Urinary bladder (tissue), 4 donors: ENCODE measurements at places on chromosomes 1 and 21. TPM values are rescaled to one million over a fixed set of nuclear protein-coding genes. Genes with fewer than 3 reads are reported as not detected.

DNA sequence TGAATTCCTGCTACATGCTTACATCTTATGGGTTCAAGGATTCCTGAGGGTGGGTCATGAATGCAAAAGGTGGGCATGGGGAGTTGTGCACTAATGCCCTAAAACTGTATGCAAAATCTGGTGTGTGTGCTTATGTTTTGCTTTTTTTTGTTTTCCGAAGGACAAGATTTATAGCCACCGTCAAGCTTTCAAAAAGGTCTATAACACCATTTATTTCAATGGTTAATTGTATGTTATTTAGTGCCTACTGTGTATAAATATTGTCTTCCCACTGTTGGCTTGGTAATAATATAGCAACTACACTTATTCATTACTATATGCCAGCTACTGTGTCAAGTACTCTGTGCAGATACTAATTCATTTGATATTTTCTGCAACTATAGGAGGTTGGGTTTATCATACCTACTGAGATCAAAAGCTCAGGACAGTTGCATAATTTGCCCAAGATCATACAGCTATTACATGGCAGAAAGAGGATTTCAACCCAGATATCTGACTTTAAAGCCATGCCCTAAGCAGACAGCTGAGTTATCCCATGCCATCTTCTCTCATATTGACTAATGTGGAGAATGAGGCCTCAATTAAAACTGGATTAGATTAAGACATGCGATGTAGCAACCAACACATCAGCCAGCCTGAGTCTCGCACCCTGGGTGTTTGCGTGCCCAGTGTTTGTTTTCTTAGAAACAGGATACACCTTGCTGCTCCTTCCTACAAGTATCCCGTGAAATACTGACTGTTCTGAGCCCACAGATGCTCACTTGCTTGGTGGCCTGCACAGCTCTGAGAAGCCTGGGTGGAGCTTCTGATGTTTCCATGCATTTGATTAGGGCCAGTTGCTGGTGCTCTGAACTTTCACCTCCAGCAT, 34.6 kb downstream of the GADD45A start:
- DNase-seq: no peak

- no peak for DNase-seq
Measured at GRCh38 chr1:18647681-18648214, 17.1 kb downstream of the PAX7 start.

DNA sequence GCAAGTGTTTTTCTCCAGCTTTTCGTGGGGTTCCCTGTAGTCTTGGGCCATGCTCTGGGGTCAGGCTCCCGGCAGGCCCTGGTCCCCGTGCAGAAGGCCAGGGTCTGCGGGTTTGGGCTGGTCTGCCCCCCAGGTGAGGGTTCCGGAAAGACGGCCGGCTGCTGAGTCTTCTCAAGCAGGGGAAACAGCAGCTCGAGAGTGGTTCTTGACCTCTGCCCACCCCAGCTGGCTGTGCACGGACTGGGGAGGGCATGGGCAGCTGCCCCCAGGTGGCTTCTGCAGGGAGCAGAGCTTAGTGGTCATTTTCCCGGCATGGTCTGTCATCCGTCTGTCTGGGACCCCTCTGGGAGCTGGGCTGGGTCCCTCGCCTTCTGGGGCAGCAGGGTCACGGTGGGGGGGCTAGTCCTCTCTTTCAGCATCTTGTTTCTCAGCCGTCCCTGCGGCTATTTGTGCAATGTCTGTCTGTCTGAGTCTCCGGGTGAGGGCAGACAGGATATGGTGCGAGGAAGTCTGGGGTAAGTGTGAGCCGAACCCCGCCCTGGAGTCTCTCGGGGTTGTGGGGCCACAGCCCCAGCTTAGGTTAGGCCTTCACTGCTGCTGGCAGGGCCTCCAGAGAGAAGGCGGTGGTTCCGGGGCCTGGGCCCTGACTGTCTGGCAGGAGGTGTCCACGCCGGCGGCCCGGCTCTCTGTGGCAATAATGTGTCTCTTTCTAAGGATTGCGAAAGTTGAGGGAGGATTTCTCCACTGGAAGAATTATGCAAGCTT, 6.1 kb downstream of the SKI start:
- DNase-seq: no peak

GRCh38 chr1:68010090-68010489, 40.3 kb downstream of the DIRAS3 start:
- DNase-seq: no peak

- no peak for DNase-seq
Measured at GRCh38 chr1:158830074-158830677, 975 bp upstream of the MNDA start.

- DNase-seq: no peak
Measured at GRCh38 chr1:16254263-16254928, 17.4 kb upstream of the CPLANE2 start.

GRCh38 chr1:168488138-168488537, 55.7 kb downstream of the XCL2 start:
- no peak for DNase-seq

GRCh38 chr1:227561241-227561907, 2.0 kb upstream of the ZNF678 start:
- DNase-seq: no peak

GRCh38 chr1:60137406-60137805, 63.8 kb upstream of the C1orf87 start:
- DNase-seq: no peak

- peak; percentile 60 for DNase-seq
Measured at GRCh38 chr21:34545079-34545884, 33.3 kb upstream of the KCNE1 start.

DNA sequence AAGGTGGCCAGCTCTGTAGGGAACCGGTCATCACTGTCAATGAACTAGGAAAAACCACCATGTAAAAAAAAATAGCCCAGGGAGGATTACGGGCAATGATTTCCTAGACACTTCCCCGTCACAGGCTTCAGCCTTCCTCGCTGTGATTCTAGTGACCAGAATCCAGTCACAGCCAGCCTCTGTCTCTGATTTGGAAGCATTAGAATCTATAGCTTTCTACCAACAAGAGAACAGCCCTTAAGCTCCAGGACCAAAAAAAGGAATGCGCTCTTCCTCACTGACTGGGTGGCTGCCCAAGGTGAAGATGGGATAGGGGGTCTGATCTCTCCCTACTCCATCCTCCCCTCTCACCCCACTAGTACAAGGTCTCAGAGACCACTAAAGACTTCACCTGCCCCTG, 67.2 kb downstream of the TEX35 start:
- no peak for DNase-seq

- no peak for DNase-seq
Measured at GRCh38 chr1:77539519-77540142, 142.8 kb downstream of the ZZZ3 start.

DNA sequence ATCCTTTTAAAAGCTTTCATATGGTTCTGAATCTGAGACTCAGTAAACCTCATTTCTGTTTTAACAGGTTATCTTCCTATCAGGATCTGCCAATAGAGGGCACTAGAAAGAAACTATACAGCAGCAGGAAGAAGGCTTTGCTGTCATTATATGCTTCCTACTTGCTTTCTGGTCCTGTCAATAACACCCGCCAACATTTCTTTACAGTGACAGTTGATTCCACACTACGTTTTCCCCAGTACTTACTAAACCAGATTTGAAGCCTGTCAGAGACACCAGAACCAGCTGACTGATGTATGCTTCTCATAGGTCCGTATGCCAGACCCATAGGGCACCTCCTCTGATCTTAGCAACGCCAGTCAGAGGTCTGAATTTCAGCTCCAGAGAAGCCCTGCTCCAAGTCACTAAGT, 341.0 kb upstream of the NEGR1 start:
- peak; percentile 18 for DNase-seq

- DNase-seq: no peak
Measured at GRCh38 chr1:218383681-218384080, 38.5 kb downstream of the TGFB2 start.

KLHDC7A gene
- 3.3 TPM for total RNA-seq

- DNase-seq: no peak
Measured at GRCh38 chr1:226983992-226984364, 43.9 kb downstream of the COQ8A start.

- DNase-seq: no peak
Measured at GRCh38 chr1:14238472-14239307, 359.8 kb upstream of the KAZN start.

DNA sequence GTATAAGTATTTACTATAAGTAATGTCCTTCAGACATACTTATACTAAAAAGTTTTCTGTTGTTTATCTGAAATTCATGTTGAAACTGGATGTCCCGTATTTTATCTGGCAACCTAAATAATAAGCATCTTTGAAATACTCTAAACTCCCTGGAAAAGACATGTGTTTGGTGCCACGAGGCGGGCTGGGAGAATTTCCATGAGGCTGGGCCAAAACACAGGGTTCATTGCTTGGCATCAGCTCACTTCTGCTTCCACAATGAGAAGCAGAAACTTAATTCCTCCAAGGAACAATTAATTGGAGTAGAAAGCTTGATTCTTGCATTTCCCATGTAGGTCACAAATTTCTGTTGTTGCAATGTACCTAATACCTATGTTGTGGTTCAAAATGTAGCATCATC, 110.2 kb downstream of the PSMG1 start:
- no peak for DNase-seq

AKR7A3 gene
- 0.53 TPM for total RNA-seq

DNA sequence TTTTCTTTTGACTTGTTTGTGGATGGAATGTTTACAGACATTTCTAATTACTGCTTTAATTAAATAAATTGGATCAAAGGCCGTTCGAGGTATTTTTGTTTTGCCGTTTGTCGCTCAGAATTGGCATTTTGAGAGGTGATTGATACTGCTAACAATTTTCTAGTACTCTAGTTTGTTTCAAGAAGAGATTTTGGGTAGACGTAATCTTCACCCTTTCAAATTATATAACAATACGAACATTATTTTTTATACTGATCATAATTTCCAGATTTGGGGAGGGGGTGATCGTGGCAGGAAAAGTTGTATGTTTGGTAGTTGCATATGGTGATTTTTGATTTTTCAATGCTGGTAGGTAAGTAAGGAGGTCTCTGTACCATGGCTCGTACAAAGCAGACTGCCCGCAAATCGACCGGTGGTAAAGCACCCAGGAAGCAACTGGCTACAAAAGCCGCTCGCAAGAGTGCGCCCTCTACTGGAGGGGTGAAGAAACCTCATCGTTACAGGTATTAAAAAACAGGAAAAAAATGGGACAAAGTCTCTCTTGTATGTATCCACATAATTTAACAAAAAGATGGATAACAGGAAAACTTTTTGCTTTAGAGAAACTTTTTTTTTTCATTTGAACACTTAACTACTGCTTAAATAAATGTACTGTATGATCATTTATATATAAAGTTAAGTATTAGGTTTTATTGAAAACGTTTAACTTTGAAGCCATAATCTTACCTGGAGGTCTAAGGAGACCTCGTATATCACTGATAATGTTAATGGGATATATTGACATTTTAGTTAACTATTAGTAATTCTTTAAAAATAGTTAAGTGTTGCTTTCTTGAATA, 1.7 kb downstream of the H3-3A start:
- DNase-seq: peak; percentile 2

CNR2 gene
- total RNA-seq: 0.11 TPM

DNA sequence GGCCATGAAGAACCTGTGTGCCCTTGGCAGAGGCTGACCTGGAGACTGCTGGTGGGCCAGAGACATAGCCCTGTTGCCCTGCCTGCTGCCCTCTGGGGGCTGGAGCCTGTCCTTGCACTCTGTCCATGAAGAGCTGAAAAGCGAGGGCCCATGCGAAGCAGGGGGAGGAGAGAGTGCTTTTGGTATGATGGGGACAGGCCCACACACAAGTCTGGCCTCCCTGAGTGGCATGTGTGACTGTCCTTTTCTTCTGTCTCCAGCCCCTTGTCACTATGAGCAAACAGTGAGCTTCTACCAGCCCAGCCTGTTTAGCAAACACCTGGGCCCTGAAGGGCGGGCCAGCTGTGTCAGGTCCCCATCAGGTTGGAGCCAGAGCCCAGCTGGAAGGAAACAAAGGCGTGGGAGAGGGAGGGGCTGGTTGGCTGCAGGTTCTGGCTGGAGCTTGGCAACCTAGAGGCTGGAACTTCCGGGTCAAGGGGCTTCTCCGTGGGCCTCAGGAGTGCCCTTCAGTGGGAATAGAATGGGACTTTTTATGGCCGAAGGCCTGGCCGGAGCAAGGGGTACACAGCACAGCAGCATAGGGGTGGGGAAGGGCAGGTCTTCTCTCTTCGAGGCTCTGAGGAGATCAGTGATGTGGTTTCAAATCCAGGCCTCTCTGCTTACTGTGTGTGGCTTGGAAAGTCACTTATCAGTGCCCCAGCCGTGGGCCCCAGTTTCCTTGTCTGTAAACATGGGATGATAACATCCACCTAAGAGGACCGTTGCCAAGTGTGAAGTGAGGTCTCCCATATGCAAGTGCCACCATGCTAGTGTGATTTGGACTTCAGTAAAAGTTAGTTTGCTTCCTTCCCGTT, 14.3 kb downstream of the QSOX1 start:
- DNase-seq: peak; percentile 32

GRCh38 chr1:216190438-216190837, 232.8 kb downstream of the USH2A start:
- DNase-seq: no peak

TAL1 gene
- total RNA-seq: 4.2 TPM

RAB13 gene
- total RNA-seq: 37.0 TPM

GRCh38 chr1:233909195-233909594, 4.7 kb downstream of the SLC35F3 start:
- DNase-seq: no peak

DNA sequence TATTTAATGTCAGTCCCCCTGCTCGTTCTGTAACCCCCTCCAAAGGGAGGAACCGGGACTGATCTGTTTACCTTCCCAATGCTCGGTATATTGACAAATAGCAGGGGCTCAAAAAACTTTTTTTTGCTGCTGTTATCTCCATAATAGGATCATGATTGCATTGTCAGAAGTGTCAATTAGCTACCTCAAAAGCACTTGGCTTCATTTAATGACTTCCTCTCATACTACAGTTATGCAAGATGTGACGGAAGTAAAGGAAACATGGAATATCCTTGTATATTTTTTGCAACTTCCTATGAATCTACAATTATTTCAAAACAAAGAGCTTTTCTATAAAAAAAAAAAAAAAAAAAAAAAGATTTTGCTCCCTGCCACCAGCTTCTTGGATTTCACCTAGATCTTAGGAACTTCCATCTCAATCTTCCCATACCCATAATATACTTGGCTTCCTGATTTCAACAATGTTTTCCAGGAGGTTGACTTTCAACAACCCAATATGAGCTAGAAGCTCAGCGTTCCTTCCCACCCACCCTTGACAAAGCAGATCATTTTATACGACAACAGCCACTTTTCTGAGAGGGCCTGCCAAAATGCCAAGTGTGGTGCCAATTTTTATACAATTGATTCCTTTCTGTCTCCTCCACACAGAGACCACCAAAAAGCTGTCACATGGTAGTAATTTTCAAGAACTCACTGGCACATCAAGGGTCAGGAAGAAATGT, 71.7 kb downstream of the SETD4 start:
- DNase-seq: no peak

KCNH1 gene
- 2.0 TPM for total RNA-seq

SELE gene
- 6.6 TPM for total RNA-seq

- DNase-seq: no peak
Measured at GRCh38 chr21:39555911-39556590, 56.7 kb upstream of the B3GALT5 start.

- DNase-seq: no peak
Measured at GRCh38 chr1:161902182-161902581, 121.5 kb downstream of the OLFML2B start.
